Panc1 (cell line): ENCODE measurements at places on chromosomes 1 and 21. TPM values are rescaled to one million over a fixed set of nuclear protein-coding genes. Genes with fewer than 3 reads are reported as not detected.

Gene MAN1C1
- 1.5 TPM for total RNA-seq

Gene HAO2
- not detected for total RNA-seq

- no peak overlapping the region for H3K27ac ChIP-seq
- 0 out of 2 replicates have a peak, but pooled peaks cover 6% of the 10 kb centered on the region for H3K4me1 ChIP-seq
- H3K27me3 ChIP-seq: no peaks in the 10 kb centered on the region
Observed at GRCh38 chr21:43786300-43786806, 3.0 kb upstream of the RRP1 start.

Gene TEDDM1
- not detected for total RNA-seq

DNA sequence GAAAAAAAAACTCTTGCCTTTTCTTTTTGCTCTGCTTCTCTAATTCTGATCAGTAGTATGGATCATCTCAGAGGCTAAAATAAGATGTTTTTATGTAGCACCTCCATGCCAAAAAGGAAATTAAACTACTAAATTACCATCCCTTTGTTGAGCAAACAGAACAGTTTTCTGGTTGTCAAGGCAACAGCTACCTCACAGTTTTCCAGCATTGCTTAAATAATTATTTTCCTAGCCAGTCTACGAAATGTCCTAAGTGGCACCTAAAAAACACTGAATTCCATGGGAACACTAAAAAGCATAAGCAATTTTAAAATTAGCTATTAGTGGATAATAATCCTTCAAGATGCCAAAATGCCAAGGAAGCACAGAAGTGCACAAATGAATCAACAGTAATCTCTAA lies 61.7 kb downstream of the ARID4B start:
- H3K36me3 ChIP-seq: no peaks in the 10 kb centered on the region
- no peak for DNase-seq
- H3K27me3 ChIP-seq: no peaks in the 10 kb centered on the region
- no peak overlapping the region for H3K4me3 ChIP-seq
- H3K27ac ChIP-seq: no peak overlapping the region
- H3K4me1 ChIP-seq: peaks cover 4% of the 10 kb centered on the region; the same call in 1 of the 2 replicates

- no peak for DNase-seq
- H3K27ac ChIP-seq: no peak overlapping the region
- no peak overlapping the region for H3K4me3 ChIP-seq
- no peaks in the 10 kb centered on the region for H3K4me1 ChIP-seq
- no peaks in the 10 kb centered on the region for H3K36me3 ChIP-seq
Observed at GRCh38 chr1:23646091-23646490, 45.5 kb upstream of the RPL11 start.

- no peak for DNase-seq
- no peak overlapping the region for H3K27ac ChIP-seq
- H3K4me1 ChIP-seq: peaks cover 13% of the 10 kb centered on the region
- no peak overlapping the region for H3K4me3 ChIP-seq
- no peaks in the 10 kb centered on the region; the same call in 1 of the 2 replicates for H3K27me3 ChIP-seq
- H3K36me3 ChIP-seq: no peaks in the 10 kb centered on the region
Observed at GRCh38 chr1:22416555-22417454, 34.8 kb upstream of the ZBTB40 start.

DNA sequence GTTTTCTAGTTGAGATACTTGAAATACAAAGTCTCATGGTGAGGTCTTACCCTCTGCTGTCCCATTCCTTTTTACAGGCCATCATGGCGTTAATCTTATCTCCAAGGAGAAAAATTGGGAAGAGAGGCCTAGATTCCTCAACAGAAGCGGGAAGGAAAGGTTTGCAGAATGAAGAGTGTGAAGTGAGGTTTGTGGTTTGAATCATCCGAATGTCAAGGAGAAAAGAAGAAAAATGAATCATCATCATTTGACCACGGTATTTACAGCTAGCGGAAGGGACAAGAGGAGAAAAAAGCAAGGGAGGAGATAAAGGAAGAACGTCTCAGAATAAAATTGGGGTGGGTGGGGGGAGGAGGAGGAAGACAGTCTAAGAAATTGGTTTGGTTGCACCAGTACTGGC lies 935 bp upstream of the COG2 start:
- peaks cover 9% of the 10 kb centered on the region for H3K4me1 ChIP-seq
- H3K4me3 ChIP-seq: no peak overlapping the region
- no peak for DNase-seq
- H3K27me3 ChIP-seq: peaks cover 17% of the 10 kb centered on the region

DNA sequence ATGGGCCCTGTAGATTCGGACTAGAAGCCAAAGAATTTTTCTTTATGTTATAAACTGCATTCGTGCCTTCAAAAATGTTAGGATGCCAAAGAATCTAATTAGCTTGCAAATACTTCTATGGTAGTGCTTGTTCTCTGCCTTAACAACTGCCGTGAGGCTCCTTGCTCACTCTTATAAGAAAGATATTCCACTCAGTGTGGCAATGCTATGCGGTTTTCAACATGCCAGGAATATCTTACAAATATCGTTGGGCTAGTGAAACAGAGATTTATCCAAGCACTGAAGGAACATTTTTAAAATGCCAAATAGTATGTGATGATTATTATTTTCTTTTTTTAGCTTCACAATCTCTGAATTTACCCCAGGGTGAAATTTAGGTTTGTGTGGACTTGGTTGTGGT lies 198.2 kb downstream of the GREM2 start:
- H3K36me3 ChIP-seq: no peaks in the 10 kb centered on the region
- no peak for DNase-seq
- H3K4me1 ChIP-seq: no peaks in the 10 kb centered on the region
- no peak overlapping the region for H3K27ac ChIP-seq
- no peaks in the 10 kb centered on the region for H3K27me3 ChIP-seq

Gene C1orf141
- not detected for total RNA-seq

DNA sequence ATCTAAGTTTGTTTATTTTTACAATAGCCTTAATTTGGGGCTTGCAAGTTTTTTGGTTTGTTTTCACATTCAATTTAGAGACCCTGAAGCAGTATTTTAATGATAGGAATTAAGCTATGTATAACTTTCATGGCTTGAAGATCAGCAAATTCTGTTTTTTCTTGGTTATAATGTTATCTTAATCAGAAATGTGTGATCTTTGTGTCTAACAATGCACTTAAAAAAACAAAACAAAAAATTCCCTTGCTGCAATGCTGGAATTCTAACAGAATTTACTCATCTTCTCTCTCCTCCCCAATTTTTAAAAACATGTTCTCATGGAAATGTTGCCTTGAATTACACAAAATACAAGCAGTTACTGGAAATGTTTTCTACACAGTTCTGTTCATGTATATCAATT lies 113.1 kb downstream of the OLFML2B start:
- H3K27me3 ChIP-seq: no peaks in the 10 kb centered on the region
- no peak overlapping the region for H3K4me3 ChIP-seq
- DNase-seq: no peak
- H3K27ac ChIP-seq: no peak overlapping the region
- H3K4me1 ChIP-seq: 0 out of 2 replicates have a peak, but pooled peaks cover 2% of the 10 kb centered on the region
- H3K36me3 ChIP-seq: no peaks in the 10 kb centered on the region

DNA sequence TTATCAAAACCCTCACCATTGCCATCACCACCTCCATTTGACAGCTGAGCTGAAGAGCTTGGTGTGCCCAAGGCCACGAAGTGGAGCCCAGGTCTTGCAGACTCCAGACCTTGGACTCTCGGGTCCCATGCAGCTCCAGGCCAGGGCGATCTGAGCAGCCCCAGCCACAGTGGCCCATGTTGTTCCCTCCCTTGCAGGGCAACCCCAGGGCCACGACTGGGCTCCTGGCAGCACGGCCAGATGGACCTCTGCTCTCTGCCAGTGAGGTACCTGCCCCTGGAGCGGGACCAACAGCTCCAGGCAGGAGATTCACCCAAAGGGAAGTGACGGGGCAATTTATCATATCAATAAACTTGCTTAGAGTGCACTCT lies 182.7 kb upstream of the VAMP3 start:
- H3K27me3 ChIP-seq: no peaks in the 10 kb centered on the region
- H3K36me3 ChIP-seq: no peaks in the 10 kb centered on the region
- no peak for DNase-seq

Gene KCNE2
- not detected for total RNA-seq

Gene TFF2
- total RNA-seq: 1.1 TPM

DNA sequence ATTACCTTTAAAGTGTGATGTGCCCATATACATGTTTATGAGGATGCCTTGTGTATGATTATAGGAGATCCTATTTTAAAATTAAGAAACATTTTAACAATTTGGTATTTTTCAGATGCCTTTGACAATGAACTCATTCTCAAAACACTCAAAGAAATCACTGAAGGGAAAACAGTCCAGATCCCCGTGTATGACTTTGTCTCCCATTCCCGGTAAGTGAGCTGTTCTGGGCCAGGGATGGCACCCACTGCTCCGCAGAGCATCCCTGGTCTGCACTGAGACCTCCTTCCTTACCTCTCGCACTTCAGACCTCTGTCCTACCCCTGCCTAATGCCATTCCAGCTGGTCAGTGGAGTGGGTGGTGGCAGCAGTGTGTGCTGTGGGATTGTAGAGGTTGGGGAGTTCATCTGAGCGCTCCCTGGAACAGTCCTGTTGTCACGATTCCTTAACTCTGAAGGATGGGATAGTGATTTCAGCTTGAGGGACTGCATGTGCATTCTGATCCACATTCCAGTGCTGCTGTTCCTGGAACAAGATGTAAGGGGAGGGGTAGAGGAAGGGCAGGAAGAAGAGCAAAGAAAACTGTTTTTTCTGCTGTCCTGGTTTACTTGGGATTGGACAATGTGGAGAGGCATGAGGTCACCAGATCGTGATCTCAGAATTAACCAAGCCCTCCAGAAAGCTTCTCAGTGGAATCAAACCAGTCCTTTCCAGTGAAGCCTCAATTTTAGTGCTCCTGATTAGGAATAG lies 63.9 kb downstream of the UCK2 start:
- no peaks in the 10 kb centered on the region for H3K27me3 ChIP-seq
- H3K4me3 ChIP-seq: no peak overlapping the region
- DNase-seq: no peak

Gene FAM72B
- total RNA-seq: 24.9 TPM

DNA sequence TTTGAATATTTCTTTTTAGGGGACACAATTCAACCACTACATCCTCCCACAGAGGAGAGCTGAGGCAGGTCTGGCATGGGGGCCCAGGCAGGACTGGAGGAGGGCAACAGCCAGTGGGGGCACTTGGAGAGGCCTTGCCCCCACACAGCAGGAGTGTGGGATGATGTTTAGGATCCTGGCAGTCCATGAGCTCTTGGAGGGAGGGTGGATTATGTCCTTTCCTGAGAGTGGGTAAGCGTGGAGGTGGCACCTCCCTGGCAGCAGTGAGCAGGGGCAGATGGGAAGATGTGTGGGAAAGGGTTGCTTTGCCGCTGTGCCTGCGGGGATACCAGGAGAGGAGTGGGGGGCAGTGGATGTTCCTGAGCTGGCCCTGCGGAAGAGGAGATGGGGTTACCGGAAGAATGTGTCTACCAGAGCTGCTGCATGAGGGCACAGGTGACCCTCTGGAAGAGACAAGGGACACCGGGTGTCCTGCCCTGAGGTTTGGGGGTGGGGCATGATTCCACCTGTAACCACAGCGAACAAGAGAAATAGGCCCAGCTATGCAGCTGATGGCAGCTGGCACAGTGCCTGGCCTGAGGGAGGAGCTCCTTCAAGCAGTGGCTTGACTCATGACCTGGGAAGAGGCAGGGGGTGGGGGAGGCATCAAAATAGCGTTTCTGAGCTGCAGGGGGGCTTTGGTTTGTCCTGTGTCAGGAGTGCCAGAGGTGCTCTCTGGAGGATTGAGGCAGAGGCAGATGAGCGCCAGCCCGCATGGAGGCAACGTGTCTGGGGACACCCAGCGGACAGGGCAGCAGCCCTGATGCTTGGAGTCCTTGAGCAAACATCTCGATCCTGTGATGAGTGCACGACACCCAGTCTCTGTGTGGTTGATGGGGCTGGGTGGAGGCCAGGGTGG lies 123.9 kb upstream of the TMPRSS2 start:
- no peak for DNase-seq
- H3K36me3 ChIP-seq: no peaks in the 10 kb centered on the region
- H3K4me1 ChIP-seq: peaks cover 28% of the 10 kb centered on the region
- peak overlapping the region; percentile 83 for H3K27ac ChIP-seq
- H3K27me3 ChIP-seq: no peaks in the 10 kb centered on the region

DNA sequence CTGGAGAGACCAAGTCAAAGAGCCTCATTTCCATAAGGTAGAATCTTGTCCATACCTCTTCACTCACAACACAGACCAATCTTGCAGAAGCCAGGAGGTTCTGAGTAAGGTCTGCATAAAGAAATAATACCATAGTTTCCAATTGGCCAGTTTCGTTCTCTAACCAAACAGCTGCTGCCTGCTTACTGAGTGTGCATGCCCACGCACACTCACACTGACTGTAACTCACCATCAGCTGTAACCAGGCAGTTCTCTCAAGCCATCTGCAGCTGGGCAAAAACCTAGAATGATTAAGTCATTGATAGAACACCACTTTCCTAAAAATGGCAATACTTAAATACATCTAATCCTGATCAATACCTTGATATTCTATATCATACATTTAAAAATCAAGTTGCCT lies 106.6 kb upstream of the VAV3 start:
- H3K27me3 ChIP-seq: no peaks in the 10 kb centered on the region
- no peak overlapping the region for H3K27ac ChIP-seq
- no peak for DNase-seq
- H3K4me3 ChIP-seq: no peak overlapping the region

- no peaks in the 10 kb centered on the region for H3K36me3 ChIP-seq
- H3K4me1 ChIP-seq: no peaks in the 10 kb centered on the region
- DNase-seq: no peak
Observed at GRCh38 chr21:17451364-17451891, 61.4 kb upstream of the CXADR start.

Gene UMODL1
- total RNA-seq: 0.18 TPM

DNA sequence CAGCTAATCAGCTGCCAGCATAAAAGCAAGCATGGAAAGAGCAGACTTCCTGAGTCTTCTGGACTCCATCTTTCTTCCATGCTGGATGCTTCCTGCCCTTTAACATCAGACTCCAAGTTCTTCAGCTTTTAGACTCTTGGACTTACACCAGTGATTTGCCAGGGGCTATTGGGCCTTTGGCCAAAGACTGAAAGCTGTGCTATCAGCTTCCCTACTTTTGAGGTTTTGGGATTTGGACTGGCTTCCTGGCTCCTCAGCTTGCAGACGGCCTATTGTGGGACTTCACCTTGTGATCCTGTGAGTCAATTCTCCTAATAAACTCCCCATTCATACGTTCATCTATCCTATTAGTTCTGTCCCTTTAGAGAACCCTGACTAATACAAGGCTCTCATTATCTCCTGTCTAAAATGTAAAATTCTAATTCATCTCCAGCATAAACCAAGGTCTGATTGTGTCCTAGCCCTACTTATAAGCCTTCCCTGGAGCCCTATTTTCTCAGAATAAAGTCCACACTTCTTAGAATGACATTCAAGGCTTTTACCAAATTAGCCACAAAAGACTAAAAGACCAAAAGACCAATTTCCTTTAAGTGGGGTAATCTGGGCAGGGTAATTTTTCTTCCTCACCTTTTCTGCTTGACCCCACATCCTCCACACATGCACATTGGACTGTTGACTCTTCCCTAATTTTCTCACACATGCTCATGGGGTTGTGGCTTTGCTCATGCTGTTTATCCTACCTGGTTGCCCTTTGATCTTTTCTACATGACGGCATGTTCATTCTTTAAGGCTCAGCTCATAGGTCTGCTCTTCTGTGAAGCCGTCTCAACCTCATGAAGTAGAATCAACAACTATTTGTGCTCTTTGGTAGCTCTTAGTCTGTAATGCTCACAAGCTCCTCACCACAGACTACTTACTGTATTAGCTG lies 18.1 kb upstream of the ENAH start:
- no peak for DNase-seq
- H3K4me1 ChIP-seq: no peaks in the 10 kb centered on the region
- H3K4me3 ChIP-seq: no peak overlapping the region
- H3K27me3 ChIP-seq: no peaks in the 10 kb centered on the region
- no peaks in the 10 kb centered on the region for H3K36me3 ChIP-seq

- H3K27ac ChIP-seq: no peak overlapping the region
- DNase-seq: no peak
- no peaks in the 10 kb centered on the region for H3K27me3 ChIP-seq
- H3K4me1 ChIP-seq: no peaks in the 10 kb centered on the region
- H3K4me3 ChIP-seq: no peak overlapping the region
Observed at GRCh38 chr1:82562448-82562847, 761.7 kb downstream of the ADGRL2 start.
